Jurkat, Clone E6-1 (cell line): ENCODE measurements at places on chromosomes 5 and 9.

DNA sequence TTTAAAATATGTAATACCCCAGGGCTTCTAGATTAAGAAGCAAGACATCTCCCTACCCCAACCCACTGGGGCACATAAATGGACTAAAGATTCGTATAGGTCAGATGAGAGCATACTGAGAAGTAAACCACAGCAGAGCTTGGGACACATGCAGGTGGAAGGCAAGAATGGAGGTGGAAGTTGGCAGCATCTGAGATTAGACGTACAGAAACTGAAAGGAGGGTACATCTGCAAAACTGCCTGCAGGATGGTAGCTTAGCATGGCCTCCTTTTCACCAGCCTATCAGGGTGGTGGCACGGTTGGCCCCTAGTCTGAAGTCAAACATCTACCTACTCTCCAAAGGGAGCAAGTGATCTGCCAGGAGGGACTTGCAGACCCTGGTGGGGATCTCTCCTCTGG lies 181.8 kb downstream of the TSSK1B start:
- no peak for DNase-seq

- no peak for DNase-seq
These were observed 599.3 kb upstream of the TLE4 start for GRCh38 chr9:78972303-78972999.

- DNase-seq = no peak
These were observed 49.9 kb upstream of the TTC23L start for GRCh38 chr5:34789021-34789531.

GRCh38 chr5:62690421-62690820 lies 111.8 kb downstream of the LRRC70 start:
- no peak for DNase-seq

DNA sequence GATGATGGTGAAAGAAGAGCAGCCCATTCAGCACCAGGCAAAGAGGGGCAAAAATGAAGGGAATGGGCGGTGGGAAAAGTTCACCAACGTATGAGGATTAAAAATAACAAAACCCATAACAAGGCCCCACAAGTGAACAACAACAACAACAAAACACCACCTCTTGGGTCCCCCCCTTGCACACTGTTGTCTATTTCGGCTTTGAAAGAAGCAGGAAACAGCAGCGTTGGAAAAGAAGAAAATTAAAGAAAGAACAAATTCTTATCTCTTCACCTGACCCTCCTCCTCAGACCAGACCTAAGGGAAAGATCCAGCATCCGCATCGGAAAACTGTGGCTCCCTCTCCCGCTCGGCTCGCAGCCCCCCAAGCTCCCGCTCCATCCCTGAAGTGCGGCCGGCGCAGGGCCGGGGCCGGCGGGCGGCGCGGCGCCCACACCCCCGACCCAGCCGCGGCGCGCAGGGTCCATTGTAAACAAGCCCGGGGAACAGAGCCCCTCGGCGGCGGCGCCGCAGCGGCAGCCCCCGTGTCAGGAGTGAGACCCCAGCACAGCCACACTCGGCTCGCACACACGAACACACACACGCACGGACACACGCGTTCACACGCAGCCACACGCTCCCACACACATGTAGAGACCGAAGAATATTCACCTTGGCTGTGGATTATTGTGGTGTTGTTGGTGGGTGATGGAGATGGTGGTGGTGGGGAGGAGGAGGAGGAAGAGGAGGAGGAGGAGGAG lies 535 bp downstream of the RFX3 start:
- no peak for DNase-seq

- no peak for DNase-seq
These were observed 9.9 kb upstream of the SPARC start for GRCh38 chr5:151696470-151697061.

- no peak for DNase-seq
These were observed 18.0 kb downstream of the POLR1E start for GRCh38 chr9:37503736-37504135.

DNA sequence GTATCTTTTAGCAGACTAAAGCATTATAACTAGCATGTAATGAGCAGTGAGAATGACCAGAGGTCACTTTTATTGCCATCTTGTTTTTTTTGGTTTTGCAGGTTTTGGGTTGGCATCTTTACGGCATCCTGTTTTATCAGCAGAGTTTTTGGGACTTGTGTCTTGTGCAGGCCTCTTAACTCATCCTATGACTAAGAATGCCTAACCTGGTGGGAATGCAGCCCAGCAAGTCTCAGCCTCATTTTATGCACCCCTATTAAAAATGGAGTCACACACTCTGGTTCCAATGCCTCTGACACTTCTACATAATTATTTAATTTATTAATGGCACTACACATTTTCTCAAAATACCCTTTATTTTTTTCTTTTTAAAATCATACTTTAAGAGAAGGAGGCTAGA lies 726.5 kb upstream of the RIOK2 start:
- no peak for DNase-seq

DNA sequence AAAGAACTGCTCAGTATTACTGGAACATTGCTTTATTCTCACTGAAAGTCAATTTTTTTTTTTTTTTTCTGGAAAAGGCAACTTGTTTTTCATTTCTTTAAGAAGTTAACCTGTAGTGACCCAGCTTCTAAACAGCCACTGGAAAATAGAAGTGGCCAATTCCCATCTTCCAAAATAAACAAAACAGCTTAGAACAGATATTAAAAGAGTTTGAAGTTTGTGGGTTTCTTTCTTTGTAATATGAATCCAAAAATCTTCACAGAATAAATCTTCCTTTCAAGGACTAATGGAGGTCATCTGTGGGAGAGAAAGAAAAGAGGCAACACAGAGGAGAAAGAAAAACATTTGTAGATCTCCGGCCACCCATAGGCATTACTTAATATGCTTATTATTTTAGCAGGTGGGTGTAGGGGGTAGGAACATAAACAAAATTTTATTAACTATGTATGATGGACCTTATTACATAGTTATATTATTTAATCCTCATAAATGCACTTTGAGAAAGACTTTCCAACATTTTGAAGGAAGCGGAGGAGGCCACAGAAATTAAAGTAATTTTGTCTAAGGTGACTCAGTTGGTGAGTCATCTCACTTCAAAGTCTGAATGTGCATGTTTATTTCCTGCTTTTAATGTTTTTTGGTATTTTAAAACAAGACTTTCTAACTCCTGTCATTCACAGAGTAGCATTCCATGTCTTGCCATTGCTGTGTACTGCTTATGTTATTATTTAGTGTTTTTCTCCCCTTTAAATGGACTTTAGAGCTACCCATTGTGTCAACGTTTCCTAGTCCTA lies 1791.8 kb upstream of the WWC1 start:
- DNase-seq = no peak

GRCh38 chr9:124812441-124812876 lies 35.5 kb downstream of the OLFML2A start:
- DNase-seq = no peak

DNA sequence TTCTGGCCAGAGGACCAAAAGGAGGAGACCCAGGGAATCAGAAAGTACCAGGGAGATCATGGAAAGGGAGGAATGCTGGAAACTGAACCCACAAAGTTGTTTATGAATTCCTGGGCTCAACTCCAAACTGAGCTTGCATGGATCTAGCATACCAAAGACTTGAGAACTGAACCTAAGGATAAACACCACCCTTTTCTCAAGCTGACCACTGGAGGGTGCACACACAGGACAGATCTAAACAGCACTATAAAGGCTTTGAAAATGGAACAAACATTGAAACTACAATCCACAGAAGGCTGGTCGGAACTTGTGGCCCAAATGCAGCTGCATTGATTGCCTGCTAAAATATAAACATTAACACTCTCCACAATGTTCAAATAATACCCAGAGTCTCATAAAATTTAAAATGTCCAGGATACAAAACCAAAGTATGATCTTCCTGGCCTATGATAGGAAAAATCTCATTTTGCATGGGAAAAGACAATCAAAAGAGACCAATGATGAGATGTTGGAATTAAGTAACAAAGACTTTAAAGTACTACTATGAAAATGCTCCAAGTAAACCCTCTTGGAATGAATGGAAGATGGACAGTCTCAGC lies 15.6 kb upstream of the IRF1 start:
- no peak for DNase-seq

DNA sequence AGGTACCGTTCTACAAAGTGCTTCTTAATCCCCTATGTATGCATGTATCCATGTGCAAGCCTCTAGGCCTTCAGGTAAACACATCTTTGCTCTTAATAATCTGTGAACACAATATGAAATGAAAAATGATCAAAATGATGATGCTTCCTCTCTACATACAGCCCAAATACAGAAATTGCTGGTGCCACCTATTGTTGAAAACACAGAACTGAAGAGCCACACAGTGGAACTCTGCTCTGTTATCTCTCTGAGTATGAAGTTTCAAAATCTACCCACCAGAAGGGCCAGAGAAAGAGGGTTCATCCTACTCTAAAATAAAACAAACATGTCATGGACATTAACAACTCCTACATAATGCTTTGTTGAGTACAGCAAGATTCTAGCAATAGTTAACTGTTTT lies 71.3 kb downstream of the GLIS3 start:
- no peak for DNase-seq
